Stimulated activated CD8-positive, alpha-beta memory T cell treated with anti-CD3 and anti-CD28 coated beads, Interleukin-4, amount 100 ng/mL, for 1 hour (primary cell): ENCODE measurements at places on chromosomes 4 and X.

- DNase-seq = no peak
These were observed 54.2 kb upstream of the TSPAN5 start for GRCh38 chr4:98712607-98713006.

DNA sequence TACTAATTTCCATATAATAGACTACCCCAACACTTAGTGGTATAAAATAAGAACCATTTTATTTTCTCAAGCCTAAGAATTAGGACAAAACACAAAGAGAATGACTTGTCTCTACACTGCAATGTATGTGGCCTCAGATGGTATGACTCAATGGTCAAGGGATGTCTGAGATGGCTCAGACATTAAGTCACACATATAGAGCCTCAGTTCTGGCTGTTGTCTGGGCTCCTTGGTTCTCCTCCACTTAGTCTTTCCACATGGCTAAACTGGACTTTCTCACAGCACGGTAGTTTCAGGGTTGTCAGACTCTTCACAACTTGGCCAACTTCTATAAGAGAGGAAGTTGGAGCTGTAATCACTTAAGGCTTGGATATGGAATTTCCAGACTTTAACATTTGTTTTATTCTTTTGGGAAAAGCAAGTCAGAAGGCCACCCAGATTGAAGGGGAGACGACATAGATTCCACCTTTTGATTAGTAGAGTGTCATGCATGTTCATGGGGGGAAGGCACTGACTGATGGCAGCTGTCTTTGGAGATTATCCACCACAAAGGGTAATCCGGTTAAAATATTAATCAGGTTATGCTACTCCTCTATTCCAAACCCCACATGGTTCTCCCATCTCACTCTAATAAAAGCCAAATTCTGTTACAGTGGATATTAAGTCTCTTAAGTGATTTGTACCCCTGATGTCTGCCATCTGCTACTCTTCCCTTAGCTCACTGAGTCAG lies 9.4 kb downstream of the IL15 start:
- no peak for DNase-seq

DNA sequence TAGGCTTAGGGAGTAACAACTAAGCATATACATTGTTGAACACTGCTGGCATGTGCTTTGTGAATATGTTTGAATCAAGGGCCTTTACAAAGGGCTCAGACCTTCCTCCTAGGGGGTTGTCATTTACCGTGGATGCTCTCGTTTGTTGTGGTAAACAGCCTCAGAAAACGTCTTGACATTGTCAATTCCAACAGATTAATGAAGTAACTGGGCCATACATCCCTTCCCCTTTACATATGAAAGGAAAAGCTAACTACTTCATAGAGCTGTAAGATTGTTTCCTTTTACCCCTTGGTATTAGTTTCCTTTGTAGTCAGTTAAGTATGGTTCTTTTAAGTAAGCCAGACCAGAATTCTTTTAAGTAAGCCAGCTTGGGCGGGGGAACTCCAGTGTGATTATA lies 42.9 kb downstream of the FAT4 start:
- no peak for DNase-seq

GRCh38 chrX:17860179-17860780 lies 818 bp downstream of the RAI2 start:
- no peak for DNase-seq

DNA sequence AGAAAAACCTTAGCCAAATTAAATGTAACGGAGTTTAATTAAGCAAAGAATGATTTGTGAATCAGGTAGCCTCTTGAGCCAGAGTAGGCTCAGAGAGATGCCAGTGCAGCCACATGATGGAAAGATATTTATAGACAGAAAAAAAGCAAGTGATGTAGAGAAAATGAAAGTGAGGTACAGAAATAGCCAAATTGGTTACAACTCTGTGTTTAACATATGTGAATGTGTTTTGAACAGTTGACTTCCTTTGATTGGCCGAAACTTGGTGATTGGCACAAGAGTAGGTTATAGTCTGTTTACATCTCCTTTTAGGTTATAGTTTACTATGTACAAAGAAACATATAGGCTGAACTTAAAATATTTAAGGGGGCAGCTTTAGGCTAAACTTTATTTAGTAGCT lies 459.9 kb upstream of the BOD1L1 start:
- DNase-seq = no peak

GRCh38 chr4:154569584-154569983 lies 6.8 kb downstream of the FGB start:
- no peak for DNase-seq

GRCh38 chrX:119763836-119764387 lies 5.5 kb downstream of the SOWAHD start:
- no peak for DNase-seq

DNA sequence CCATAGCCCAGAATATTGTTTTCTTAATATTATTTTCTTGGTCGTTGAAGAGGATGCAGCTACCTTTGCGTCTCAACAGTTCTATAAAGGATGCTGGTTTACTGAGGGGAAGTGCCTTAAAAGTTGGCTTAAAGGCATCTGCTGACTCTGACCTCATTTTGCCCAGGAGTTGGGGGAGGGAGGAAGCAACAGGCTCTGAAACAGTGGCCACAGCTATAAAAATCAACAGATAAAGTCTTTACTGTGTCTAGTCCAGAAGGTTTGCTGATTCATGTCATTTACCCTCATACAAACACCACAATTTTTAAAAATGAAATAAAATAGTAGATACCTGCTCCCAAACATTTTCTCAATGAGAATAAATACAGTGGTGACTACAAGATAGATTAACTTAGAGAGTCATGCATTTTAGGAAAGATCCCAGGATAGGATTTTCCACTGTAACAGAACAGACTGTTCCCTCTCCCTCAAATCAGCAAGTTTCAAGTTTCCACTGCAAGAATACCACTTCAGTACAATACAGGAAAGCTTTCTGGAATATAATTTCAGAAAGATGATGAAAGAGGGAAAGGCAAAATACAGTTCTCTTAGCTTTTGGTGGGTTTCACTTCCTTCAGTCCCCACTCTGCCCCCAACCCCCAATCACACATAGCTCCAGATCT lies 1.9 kb downstream of the PHKA1 start:
- DNase-seq = no peak

DNA sequence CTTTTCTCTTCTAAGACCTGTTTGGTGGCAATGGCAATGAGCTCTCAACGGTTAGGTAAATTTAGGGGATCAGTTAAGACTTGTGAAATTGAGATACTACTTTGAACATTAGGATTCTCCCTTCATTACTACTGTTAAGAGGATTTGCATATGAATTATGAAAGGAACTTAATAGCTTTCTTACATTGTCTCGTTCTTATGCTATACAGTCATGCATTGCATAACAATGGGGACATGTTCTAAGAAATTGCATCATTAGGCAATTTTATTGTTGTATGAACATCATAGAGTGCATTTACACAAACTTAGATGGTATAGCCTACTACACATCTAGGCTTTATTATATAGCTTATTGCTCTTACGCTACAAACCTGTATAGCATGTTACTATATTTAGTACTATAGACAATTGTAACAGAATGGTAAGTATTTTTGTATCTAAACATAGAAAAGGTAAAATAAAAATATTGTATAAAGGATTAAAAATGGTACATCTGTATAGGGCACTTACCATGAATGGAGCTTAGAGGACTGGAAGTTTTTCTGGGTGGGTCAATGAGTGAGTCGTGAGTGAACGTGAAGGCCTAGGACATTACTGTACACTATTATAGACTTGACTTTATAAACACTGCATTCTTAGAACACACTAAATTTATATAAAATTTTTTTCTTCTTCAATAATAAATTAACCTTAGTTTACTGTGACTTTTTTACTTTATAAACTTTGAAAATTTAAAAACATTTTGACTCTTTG lies 62.5 kb downstream of the PAQR3 start:
- DNase-seq = no peak

GRCh38 chr4:180640193-180640592 lies 1603.0 kb upstream of the TENM3 start:
- no peak for DNase-seq

DNA sequence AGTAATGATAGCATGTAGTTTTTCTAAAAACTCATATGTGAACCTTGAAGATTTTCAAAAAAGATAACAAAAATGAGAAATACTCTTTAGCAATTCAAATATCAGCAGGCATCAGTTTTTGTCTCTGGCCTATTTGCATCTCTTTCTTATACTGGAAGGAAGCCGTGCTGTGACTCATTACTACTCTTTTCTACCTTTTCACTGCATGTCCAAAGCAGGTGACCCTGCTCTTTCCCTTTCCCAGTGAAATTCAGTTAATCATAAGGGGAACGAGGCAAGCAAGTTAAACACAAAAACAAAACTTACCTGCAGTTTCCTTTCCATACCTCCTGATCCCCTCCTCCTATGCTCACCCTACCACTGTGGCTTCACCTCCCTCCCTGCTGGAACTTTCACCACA lies 9.3 kb downstream of the SPATA4 start:
- no peak for DNase-seq

DNA sequence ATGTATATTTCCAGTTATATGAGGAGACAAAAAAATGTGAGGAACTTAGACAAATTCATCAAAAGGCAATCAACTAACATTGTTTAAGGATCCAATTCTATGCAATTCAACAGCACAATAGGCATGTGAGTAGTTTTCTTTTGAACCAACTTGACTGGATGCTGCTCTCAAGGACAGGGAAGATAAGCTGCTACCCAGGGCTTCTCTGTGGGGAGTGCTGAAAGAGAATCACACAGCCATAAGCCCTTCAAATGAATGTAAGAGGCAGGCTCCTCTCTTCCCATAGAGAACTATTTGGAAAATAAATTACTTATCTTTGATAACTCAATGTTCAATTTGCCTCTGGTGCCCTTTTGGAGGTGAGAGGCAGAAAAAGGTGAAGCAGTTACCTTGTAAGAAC lies 1413.6 kb downstream of the PCDH7 start:
- no peak for DNase-seq

- no peak for DNase-seq
These were observed 55.1 kb downstream of the FAM13A start for GRCh38 chr4:89001647-89002445.

DNA sequence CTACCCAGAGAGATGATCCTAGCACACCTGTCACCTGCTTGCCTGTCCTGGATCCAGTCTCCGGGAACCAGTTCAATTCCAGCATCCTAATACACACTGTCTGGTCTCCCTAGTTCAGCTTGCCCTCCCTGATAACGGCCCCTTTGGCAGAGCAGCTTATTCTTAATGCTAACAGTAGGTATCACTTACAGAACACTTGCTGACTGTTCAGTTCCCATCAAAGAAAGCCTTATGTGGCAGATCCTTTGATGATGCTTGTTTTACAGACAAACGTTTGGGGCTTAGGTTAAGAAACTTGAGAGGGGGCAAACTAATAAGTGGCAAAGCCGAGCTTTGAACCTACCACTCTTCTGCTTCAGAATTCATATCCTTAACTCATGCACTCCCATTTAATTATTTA lies 890 bp downstream of the RASSF6 start:
- no peak for DNase-seq

GRCh38 chr4:143420227-143420626 lies 83.6 kb downstream of the GAB1 start:
- DNase-seq = no peak

- no peak for DNase-seq
These were observed 71.5 kb upstream of the SLC39A8 start for GRCh38 chr4:102416765-102417164.
